ENCODE measurements at places on chromosomes 4 and X.

GRCh38 chr4:109007976-109008375 is 245.1 kb upstream of the ETNPPL start:
- DNase-seq, result no peak

DNA sequence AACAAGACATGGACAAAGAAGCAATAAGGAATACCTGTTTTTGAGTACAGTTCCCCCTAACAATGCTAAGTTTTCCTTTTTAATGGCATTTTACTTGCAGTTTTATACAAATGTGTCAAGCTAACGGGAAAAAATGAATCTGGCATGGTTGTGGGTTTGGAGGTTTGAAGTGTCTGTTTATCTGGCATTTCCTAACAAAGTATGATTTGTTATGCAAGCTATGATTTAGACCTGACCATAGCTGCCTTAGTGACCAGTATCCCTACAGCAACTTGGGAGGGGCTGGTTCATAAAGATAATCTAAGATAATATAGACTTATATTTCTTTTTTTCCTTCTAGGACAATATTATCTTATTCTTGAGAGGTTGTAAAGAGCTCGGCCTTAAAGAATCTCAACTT is 60.6 kb downstream of the LIMCH1 start:
- no peak for DNase-seq

GRCh38 chrX:119402588-119402987 is 3.5 kb downstream of the SLC25A43 start:
- DNase-seq, result no peak

GRCh38 chrX:71191248-71191647 is 31.8 kb upstream of the GJB1 start:
- DNase-seq, result no peak

GRCh38 chr4:26992657-26993361 is 132.2 kb downstream of the STIM2 start:
- DNase-seq, result no peak

DNA sequence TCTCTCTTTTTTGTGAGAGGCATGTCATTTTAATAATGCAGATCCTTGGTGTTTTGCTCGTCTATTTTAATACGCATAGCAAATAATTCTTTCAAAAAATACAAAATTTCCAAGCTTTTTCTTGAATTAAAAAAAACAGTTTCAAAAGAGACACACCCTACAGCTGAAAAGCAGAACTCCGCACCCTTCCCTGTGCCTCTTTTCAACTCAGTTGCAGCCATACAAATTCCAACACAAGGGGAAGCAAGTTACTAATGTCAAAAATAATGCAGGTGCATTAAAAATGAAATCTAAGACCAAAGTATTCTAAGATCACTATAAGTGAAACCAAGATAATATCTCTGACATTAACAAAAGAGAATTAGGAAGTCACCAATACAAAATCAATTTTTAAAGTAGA is 66.6 kb downstream of the NR3C2 start:
- DNase-seq, result no peak
